Activated CD8-positive, alpha-beta memory T cell treated with anti-CD3 and anti-CD28 coated beads for 24 hours (primary cell): ENCODE measurements at places on chromosomes 11 and 22.

DNA sequence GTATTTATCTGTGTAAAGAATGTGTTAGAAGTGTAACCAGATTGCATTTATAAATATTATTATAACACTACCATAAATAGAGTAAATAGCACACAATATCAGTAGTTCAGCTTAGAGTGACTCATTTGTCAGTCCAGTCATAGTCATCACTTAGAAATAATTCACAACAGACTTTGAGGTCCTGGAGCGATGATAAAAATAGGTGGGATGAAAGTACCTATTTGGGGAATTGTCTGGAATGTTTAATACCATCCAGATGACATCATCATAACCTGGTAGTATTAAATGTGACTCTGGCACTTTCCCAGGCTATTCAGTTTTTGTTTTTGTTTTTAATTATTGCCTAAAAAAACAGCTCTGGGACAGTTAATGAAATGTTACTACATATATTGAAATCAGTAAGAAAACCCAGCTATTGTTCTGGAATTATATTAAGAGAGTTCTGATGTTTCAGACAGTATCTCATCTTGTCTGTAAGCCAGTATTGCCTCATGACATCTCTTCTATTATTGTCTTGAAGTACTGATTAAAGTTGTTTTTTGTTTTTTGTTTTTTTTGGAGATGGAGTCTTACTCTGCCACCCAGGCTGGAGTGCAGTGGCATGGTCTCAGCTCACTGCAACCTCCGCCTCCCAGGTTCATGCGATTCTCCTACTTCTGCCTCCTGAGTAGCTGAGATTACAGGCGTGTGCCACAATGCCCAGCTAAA, 74.8 kb downstream of the SIK2 start:
- DNase-seq = no peak

DNA sequence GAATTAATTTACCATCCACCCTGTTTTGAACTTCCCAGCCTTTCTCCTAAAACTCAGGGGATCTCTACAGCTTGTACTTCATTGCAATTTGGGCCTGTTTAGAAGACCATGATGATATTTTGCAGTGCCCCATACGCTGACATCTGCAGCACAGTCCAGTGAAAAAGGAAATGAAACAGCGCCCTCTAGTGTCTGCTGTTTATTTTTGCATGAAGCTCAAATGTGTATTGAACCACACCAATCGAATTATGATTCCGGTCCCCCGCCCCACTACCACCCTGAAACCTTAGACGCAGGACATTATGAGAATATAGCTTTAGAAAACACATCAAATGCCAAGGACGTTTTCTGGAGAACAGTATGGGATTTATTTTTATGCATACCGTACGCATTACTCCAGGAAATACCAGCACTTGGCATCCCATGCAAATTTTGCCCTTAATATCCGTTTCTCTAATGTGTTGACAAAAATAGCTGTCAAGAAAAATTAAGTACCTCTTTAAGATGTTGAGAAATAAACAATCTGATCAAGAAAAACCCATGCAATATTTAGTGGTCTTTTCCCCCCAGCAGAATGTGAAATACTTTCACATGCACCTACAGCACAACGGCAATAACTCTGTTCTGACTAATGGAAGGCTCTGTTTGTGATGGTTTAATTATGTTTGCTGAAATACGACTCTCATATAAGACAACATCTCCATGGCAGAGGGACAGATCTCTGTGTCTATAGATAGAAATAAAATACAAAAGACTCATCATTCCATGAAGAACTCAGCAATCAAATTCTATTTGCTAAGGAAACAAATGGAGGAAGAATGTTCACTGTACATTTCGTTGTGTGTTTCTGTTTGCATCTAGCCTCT, 93.9 kb downstream of the TECTA start:
- DNase-seq = peak; percentile 66

- no peak for DNase-seq
Measured at GRCh38 chr11:95128602-95129001, 39.0 kb downstream of the ENDOD1 start.

GRCh38 chr11:117180020-117180419, 1.5 kb downstream of the SIDT2 start:
- DNase-seq = peak; percentile 57

- DNase-seq = no peak
Measured at GRCh38 chr11:70476669-70477068, 78.3 kb downstream of the CTTN start.

GRCh38 chr11:110991661-110992355, 253.7 kb upstream of the POU2AF2 start:
- DNase-seq = no peak

GRCh38 chr11:125562430-125562829, 6.8 kb upstream of the EI24 start:
- DNase-seq = no peak

DNA sequence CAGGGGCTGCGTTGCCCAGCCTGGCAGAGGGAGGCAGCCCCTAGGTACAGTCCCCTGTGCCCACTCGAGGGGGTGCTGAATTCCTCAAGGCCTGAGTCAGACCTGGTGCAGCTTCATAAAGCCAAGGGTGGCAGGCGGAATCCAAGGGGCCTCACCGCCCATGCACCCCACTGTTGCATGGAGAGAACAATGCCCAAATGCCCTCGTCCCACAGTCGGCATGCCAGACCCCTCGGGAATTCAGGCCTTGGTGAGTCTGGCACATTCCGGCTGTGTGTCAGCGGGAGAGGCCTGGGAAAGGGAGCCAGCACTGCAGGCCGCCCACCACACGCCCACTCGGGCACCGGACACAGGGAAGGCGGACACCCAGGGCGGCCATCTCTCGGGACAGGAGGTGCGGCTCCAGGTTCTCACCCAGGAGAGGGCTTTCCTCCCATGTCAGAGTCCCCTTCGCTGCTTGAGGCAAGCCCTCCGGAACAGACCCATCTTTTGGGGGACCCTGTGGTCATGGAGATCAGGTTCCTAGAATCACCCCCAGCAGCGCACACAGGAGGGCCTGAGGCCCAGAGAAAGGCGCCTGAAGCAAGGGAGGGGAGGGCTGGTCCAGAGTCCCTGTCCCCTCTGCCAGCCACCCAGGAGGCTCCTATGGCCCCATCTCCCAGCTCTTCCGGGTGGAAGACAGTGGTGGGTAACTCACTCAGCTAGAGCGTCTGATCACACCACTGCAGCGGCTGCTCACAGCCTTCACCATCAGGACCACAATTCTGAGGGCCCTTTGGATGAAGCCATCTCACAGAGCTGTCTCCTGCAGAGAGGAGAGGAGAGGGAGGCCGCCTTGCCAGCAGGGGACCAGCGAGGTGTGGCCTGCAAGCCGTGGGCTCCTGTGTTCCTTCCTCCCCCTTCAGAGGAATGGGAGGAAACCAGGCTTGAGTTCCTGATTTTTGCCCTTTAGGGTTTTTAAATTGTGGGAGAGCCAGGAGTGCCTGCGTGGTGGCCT, 31.6 kb upstream of the KCNQ1OT1 start:
- no peak for DNase-seq

DNA sequence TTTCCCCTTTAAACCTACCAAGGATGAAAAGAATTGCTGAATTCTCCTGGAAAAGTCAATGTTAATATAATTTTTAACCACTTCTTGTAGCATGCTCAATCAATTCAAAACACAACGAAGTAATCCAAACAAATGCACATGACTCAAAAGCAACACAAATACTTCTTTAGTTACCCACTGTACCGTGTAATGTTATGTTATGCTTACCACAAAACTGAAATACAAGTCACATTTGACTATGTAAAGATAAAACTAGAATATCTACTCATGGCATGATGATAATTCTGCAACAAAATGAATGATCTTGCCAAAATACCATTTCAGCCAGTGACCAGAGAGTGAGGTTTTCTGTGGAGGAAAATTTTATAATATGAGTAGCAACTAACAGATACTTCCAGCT, 587.0 kb downstream of the DLG2 start:
- DNase-seq = no peak

GRCh38 chr11:3196161-3197043, 22.2 kb downstream of the MRGPRG start:
- no peak for DNase-seq

- peak; percentile 64 for DNase-seq
Measured at GRCh38 chr22:37233751-37234631, 10.1 kb downstream of the RAC2 start.

GRCh38 chr11:126878913-126879482, 121.6 kb downstream of the KIRREL3 start:
- no peak for DNase-seq

DNA sequence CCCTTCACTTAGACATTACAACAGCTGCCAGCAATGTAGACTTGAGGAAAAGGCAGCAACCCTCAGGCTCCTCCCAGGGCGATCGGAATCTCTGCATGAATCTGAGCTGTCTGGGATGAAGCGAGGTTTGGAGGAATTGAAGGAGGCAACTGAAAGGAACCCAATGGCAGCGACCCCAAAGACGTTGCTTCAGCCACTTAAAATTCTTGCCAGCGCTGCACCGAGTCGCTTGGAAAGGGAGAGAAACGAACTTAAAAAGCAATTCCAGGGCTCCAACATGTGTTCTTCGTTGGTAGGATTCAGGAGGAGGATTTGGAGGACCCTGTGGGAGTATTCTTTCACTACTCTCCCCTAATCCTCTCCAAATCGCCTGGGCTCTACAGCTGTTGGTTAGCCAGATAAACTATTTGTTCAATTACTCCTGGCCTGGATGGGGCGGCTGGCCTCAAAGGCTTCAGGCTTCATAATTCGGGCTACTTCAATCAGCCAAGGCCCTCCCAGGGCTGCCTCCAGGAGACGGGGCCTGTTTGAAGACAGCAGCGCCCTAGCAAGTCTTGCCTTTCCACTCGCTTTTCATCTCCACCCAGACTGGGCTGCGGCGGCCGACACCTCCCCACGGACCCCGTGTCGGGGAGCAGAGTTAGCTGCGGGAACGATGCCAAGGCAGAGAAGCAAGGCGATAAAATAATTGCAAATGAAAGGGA, 72.4 kb upstream of the TMEM45B start:
- DNase-seq = no peak

GRCh38 chr11:40230821-40231220, 1228.6 kb downstream of the LRRC4C start:
- DNase-seq = no peak

DNA sequence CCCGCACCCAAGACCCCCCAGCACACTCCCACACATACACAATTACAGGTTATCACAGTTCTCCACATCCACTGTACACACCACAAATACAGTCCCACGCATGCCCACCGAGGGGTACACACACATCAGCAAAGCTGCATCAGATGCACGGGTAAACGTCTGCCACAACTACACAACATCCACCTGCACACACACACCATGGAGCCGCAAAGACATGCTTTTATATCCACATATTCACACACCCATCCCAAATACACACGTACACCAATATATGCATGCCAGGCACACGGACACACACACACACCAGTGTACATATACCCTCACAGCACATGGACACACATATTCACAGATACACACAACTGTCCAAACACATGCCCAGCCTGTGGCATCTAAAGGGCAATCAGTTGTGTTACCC, 5.4 kb upstream of the KCNJ4 start:
- DNase-seq = no peak

GRCh38 chr11:83511646-83512045, 225.5 kb upstream of the CCDC90B start:
- no peak for DNase-seq

- peak; percentile 76 for DNase-seq
Measured at GRCh38 chr22:44192098-44192815, 11.5 kb downstream of the PARVG start.

DNA sequence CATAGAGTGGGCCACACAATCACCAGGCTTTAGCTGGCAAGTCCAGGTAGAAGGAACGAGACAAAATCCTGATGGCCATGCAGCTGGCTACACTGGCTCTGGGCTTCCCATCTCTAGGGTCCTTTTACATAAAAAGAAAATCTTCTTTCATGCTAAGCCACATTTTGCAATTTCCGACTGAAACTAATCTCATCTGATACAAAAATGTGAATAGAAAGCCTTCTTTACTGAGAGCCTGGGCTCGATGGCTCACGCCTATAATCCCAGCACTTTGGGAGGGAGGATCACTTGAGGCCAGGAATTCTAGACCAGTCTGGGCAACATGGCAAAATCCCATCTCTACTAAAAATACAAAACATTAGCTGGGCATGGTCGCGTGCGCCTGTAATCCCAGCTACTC, 67.2 kb downstream of the MICAL3 start:
- DNase-seq = no peak

GRCh38 chr11:76689313-76690260, 19.0 kb upstream of the LRRC32 start:
- DNase-seq = no peak

GRCh38 chr11:85889676-85890579, 34.7 kb downstream of the CCDC83 start:
- no peak for DNase-seq

- DNase-seq = no peak
Measured at GRCh38 chr11:25435197-25435596, 896.7 kb upstream of the ANO3 start.

DNA sequence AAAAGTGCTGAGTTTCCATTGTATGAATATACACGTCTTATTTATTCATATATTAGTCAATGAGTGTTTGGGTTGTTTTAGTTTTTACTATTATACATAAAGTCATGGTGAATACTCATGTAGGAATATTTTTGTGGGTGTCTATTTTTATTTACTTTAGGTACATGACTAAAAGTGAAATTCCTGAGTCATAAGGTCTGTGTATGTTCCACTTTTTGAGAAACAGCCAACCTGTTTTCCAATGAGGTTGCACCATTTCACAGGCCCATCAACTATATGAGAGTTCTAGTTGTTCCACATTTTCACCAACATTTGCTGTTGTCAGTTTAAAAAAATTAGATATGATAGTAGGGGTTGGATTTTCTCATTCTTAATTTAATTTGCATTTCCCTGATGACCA, 6.6 kb upstream of the OR6X1 start:
- DNase-seq = no peak

GRCh38 chr22:37916311-37916710, 10.2 kb downstream of the MICALL1 start:
- DNase-seq = no peak

GRCh38 chr22:45760682-45761081, 89.0 kb downstream of the ATXN10 start:
- no peak for DNase-seq

DNA sequence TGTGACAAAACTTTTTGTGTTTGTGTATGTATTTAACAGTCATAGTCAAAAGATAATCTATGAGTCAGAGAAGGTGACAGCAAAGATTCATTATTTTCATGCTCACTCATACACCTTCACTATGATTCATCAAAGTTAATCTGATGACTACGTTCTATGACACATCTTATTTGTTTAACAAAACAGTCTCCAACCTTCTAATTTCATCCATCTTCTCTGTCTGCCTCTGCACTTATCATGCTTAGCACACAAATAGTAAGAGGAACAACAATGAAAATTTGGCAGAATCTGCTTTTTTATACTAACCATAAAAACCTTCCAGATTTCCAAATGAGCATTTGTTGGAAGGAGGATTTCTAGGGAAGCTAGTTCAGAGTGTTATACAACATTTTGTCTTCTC, 568.9 kb downstream of the LUZP2 start:
- no peak for DNase-seq

- peak; percentile 70 for DNase-seq
Measured at GRCh38 chr22:18110194-18110953, at the start of gene TUBA8. Gene TUBA8 (plus strand): TSS chr22:18110809. CDS start chr22:18110866, 57 bp downstream.
